ENCODE measurements at places on chromosomes 13 and 19.

DNA sequence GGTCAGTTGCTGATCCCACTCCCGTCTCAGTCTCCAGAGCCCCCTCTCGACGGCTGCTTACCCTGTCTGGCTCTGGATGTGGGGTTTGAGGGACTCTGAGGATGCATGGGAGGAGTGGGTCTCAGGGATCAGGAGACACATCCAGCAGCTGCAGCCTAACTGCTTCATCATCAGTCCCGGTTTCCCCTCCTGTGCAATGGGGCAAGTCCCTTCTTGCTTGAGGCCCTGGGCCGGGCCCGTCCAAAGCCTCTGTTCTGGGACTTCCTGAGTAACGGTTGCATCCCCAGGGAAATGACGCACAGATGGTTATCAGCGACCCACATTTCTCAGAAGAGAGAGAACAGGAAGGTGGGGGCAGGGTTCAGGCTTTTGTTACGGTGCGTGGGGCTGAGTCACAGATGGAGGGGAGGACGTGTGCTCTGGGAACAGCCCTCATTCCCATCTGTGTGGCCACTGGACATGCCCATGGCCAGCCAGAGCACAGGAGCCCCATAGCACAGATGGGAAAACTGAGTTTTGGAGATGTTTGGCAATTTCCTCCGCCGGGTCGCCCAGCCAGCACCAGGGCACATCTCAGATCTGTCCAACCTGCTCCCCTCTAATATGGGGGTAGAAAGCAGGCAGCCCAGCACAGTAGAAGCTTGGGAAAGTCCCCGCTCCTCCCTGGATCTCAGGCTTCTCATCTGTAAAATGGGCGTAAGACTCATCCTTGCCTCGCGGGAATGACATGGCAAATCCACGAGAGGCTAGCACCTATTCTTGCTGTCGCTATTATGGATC, 19.3 kb downstream of the GNA15 start:
- DNase-seq = no peak

- DNase-seq = no peak
Measured at GRCh38 chr13:30340331-30341250, 33.2 kb upstream of the KATNAL1 start.

- no peak for DNase-seq
Measured at GRCh38 chr19:3253270-3253669, 28.8 kb downstream of the CELF5 start.

DNA sequence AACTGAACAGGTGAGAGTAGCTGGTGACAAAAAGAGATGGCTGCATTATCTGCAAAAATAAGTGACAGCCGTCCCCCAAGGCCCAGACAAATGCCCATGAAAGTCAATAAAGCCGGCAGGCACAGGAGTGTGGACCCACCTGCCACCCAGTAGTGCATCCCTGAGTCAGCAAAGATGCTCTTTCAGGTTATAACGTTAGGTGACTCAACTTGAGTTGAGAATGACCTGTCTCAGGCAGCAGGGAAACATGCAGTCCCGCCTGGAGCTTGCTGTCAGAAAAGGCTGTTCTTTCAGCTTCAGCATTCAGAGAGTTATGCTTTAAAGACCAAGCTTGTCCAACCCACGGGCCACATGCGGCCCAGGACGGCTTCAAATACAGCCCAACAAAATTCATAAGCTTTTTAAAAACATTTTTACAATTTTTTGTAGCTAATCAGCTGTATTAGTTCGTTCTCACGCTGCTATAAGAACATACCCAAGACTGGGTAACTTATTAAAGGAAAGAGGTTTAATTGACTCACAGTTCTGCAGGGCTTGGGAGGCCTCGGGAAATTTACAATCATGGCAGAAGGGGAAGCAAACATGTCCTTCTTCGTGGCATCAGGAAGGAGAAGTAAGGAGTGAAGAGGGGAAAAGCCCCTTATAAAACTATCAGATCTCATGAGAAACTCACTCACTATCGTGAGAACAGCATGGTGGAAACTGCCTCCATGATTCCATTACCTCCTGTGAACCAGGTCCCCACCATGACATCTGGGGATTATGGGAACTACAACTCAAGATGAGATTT, 110.4 kb downstream of the RAB20 start:
- DNase-seq = no peak

- no peak for DNase-seq
Measured at GRCh38 chr19:34904664-34905527, 21.8 kb upstream of the ZNF30 start.

DNA sequence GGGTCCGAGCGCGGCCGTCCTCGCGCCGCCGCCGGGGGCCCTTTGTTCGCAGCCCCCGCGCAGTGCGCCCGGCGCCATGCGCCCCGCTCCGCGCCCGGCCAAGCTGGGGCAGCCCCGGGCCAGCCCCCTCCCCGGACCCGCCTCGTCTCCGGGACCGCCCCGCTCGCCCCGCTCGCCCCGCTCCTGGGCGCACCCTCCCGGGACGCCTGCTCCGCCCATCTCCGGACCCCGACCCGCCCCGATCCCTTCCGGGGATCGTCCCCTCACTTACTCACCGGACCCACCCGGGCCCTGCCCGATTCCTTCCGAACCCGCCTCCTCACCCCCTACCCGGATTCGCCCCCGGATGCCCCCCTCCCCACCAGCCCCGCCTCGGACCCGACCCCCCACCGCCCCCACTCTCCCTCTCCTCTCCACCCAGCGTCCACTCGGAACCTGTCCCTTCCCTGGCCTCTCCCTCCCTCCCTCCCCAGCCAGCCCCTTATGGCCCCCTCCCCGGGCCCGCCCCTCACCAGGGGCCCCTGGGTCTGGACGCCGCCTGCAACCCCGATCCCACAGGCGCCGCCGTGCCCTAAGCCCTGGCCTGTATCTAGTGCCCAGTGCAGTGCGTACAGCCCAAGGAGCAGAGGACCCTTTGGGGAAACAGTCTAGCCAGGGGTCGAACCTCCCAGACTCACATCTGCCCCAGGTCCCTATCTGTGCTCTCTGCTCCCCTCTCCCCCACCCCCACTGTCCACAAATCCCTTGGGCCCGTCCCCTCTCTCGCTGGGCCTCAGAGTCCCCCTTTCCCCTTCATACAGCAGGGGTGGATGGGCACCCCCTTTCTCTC, at the start of gene CPAMD8:
Gene CPAMD8, minus strand, starts transcription at position 105 of the 829 bp plus-strand sequence. CDS start 168 bp downstream, outside the sequence.
- DNase-seq = no peak

GRCh38 chr13:25874064-25874737, 177.6 kb downstream of the SHISA2 start:
- DNase-seq = no peak

GRCh38 chr19:58357481-58358145, 4.3 kb upstream of the A1BG start:
- DNase-seq = no peak

DNA sequence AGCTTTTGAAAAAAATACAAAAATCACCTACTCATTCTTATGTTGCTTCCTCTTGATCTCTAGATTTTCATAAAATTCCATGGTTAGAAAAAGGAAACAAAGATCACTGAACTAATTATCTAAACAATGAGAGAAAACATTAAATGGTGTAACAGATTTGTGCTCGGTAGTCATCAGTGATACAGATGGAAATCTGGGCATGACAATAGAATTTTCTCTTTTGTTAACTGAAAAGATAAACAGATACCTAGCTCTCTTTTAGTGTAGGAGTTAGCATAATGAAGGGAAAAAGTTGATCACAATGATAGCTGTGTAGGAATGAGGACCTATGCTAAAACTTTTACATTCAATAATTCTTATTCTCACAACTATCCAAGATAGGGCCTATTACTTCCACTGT, 103.7 kb downstream of the TBC1D4 start:
- DNase-seq = no peak

GRCh38 chr13:113897161-113897560, 33.3 kb upstream of the GAS6 start:
- DNase-seq = no peak

DNA sequence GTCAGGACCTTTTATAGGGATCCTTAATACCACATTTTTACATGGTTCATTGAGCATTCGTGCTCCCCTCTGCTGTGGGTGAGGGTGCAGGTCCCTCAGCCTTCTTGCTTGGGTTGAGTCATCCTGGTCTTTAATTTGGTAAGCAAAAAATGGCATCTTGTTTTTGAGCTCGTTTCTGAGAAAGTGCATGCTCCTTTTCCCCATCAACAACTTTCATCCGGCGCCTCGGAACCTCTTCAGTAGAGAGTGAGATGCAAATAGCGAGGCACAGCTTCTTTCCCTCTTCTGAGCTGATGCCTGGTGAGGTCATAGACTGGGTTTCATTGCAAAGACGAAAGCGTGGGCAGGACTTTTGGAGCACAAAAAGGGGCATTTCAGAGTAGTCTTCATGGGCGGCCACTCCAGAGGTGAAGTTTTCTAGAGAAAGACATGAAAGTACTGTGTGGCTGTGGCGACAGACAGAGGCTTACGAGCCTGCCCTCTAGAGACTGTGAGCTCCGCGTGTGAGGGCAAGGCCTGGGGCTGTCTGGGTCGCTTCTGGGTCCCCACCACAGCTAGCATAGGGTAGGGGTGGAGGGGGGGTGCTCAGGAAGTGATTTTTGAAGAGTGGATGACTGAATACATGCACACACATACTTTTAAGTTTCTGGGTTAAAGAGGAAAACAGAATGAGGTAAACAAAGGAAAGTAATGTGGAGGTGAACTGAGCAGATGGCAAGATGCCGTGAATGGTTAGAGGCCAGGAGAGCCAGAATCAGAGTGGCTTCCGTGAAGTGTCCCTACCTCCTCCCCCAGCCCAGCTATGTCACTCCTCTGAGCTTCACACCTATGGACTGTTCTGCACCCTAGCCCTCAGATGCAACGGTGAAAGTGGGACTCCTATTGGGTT, 44.3 kb downstream of the BBC3 start:
- peak; percentile 64 for DNase-seq

DNA sequence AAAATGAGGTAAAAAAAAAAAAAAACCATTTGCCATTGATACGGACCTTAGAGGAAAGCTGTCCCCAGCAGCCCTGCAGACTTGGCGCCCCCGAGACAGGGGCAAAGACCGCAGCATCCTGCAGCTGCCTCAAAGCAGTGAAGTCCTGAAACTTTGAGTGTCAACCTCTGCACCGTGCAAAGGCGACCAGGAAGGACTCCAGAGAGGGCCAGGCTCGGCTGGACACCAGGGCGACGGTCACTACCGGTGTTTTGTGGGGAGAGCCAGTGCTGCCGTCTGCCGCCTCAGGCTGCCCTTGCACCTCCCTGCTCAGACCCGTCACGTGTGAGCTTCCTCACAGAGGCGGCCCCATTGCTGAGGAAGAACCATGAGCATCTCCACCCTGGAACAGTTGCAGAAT, 146.7 kb upstream of the SPACA7 start:
- no peak for DNase-seq

DNA sequence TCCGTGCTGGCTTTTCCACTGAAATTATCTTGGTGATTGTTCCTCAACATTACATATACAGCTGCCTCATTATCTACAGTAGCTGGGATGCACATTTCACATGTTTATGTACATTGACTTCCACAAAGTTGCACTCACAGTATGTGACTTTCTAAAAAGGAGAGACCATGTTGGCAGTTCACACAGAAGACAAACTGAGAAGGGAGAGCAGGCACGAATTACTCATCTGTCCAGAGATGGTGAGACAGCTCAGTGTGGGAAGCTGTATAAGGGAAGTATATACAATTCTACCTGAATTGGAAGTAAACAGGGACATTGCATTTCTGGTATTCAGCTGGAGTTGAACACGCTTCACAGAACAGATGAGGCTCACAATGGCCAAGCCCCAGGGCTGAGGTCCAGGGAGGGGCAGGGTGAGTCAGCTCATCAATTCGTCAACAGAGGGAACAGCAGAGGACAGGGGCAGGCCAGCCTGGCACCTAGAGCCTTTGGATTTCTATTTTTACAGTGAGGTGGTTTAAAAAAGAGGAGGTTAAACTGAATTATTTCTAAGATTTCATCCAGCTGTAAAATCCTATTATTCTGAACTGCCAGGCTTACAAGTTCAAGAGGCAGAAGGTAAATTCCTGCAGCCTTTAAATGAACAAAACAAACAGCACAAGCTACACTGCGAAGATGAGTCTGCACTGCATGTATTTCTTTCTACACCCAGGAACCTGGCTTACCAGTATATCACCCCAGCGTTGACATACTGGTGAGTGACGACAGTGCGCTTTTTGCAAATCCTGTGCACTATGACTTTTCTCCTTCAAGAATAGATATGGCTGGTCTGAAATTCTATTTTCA, 9.8 kb downstream of the PARP4 start:
- no peak for DNase-seq

All from stimulated activated CD8-positive, alpha-beta memory T cell treated with anti-CD3 and anti-CD28 coated beads, Interleukin-4, amount 100 ng/mL, for 1 hour (primary cell).